ENCODE measurements at places on chromosomes 6 and 20.

DNA sequence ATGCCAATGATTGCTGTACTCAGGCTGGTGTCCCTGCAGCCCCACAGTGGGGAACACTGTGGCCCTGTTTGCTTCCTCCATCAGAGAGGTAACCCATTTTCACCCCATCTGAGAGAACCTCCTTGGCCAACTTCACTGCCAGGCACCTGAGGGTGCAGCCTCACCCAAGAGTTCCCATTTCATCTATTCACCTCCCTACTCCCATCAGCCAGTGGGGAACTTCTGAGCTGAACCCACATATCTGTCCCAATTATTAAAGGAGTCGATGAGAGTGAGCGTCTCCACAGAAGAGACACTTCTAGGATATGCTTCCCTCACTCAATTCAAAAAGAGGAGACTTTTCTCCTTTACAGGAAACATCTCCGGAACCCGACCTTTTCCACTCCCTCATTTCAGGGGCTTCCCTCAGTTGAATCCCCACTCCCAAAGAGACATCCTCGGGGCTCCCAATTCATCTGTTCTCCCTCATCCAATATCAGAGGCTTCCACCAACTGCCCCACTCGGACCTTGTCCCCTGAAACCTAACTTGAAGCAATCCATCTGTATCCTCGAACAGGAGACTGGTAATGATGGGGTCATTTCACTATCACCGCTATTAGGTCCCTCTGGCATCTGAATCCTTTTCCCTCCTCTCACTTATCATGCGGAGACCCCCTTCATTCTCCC, 988 bp downstream of the UBE2V1 start:
- H3K4me1 ChIP-seq = peaks cover 51% of the 10 kb centered on the region
- H3K27me3 ChIP-seq = no peaks in the 10 kb centered on the region
- DNase-seq = no peak

DNA sequence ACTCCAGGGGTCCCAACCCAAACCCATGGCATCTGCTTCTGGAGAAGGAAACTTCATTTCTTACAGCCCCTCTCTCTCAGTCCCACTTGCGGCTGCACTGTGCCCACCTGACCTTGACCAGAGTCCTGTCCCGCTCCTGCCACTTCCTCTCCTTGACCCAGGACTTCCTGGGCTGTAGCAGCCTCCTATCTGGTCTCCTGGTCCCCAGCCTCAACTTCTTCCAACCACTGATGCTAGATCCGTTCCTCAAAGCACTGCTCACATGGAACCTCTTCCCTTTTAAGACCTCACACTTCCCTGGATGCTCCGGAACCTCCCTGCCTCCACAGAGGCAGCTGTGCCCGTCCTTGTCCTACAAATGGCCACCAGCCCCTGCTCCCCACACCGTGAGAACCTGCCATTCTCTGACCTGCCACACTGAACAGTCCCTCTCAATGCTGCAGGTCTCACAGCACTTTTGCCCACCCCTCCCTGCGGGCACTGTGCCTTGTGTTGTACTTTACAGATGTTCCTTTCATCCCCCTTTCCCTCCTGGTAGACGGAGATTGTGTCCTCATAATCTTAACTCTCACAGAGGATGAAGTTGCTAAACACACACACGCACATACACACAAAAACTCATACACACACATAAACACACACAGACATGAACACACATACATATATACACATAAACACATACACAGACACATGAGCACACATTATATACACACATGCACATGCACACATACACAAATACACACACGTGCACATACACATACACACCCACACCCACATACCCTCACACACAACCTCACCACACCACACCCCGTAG, 59.6 kb upstream of the NXT1 start:
- H3K36me3 ChIP-seq = no peaks in the 10 kb centered on the region
- H3K4me1 ChIP-seq = no peaks in the 10 kb centered on the region
- DNase-seq = no peak
- no peak overlapping the region for H3K27ac ChIP-seq
- H3K27me3 ChIP-seq = peaks cover 80% of the 10 kb centered on the region
- H3K4me3 ChIP-seq = no peak overlapping the region

DNA sequence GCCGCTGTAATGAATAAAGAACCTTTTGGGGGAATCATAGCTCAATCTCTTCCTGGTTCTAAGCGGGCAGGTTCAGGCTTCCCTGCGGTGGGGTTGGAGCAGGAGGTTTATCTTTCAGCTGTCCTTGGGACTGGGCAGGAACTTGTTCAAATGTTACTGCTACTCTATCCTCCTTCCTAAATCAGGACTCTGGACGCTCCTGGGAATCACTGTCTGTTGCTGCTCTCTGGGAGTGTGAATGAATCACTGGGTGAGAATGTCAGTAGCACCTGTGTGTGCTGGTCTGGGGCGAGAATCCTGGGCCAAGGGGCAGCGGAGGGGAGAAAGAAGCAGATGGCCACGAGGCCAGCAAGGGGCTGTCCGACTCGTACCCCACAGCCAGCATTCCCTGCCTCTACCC, 65.4 kb upstream of the ZNFX1 start:
- H3K27ac ChIP-seq = 0 out of 2 replicates have a peak overlapping the region, but pooled peaks have one; percentile 8
- no peaks in the 10 kb centered on the region for H3K27me3 ChIP-seq
- peaks cover 7% of the 10 kb centered on the region for H3K4me1 ChIP-seq
- H3K36me3 ChIP-seq = no peaks in the 10 kb centered on the region
- DNase-seq = no peak
- H3K4me3 ChIP-seq = no peak overlapping the region

DNA sequence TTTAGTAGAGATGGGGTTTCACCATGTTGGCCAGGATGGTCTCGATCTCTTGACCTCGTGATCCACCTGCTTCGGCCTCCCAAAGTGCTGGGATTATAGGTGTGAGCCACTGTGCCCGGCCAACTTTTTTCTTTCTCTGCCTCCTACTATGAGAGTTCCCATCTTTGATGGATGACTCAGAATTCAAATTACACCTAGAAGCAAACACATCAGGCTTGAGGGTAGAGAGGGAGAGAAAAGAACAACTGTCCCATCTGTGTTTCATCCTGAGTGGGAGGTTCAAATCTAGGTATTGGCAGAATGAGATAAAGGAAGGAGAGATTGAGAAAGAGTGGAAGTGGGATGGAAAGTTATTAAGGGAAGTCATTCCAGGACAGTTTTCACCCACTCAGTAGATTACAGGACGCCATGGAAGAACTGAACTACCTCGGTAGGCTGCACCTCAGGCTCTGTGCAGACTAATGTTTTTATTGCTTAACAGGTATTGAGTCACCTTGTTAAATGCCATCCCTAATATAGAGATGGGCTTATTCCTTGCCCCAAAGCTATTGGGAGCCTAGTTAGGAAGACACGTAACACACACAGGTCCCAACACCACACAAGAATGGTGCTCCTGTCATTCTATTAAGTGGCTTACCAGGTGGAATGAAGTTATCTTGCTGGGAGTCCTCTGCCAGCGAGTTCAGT, 275.7 kb downstream of the SOX4 start:
- H3K4me3 ChIP-seq = no peak overlapping the region
- H3K36me3 ChIP-seq = no peaks in the 10 kb centered on the region
- no peaks in the 10 kb centered on the region for H3K27me3 ChIP-seq
- DNase-seq = no peak
- peaks cover 8% of the 10 kb centered on the region for H3K4me1 ChIP-seq

- no peak overlapping the region for H3K27ac ChIP-seq
- no peaks in the 10 kb centered on the region for H3K36me3 ChIP-seq
- DNase-seq = peak; percentile 31
- no peaks in the 10 kb centered on the region for H3K27me3 ChIP-seq
These were observed 338.3 kb upstream of the CHD6 start for GRCh38 chr20:41956338-41957074.

GRCh38 chr6:25875926-25876602, 2.0 kb upstream of the SLC17A3 start:
- DNase-seq = no peak
- no peaks in the 10 kb centered on the region for H3K4me1 ChIP-seq
- no peaks in the 10 kb centered on the region for H3K36me3 ChIP-seq
- H3K27ac ChIP-seq = no peak overlapping the region
- no peaks in the 10 kb centered on the region for H3K27me3 ChIP-seq
- H3K4me3 ChIP-seq = no peak overlapping the region

DNA sequence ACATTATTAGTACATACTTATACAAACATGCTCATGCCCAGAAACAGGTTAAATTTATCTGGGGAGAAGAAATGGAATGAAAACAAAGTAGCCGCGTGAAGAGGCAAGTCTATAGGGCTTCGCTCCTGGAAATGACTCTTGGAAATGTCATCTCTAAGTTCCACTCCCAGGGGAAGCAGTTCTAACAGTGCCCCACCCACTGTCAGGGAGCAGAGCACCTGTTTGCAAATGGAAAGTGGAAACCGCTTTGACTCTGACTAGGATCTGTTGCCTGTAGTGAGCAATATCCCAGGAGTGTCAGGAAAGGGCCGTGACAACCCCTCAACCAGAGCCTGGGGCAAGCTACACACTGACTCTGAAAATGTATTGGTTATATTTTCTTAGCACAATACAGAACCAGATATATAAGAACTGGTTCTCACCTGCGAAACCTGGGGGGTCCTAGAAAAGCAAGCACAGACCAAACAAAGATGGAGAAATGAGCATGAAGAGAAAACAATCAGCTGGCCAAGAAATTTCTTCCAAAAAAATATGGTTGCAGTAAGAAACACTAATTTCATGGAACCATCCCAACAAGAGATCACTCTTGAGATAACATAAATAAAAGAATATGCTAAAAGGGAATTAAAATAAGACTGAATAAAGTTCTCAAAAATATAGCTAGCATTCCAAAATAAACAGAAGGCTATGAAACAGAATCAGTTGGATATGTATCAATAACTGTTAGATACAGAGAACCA, 47.5 kb upstream of the CRISP1 start:
- H3K27me3 ChIP-seq = no peaks in the 10 kb centered on the region
- H3K27ac ChIP-seq = no peak overlapping the region
- H3K36me3 ChIP-seq = no peaks in the 10 kb centered on the region
- no peak overlapping the region for H3K4me3 ChIP-seq
- DNase-seq = no peak

DNA sequence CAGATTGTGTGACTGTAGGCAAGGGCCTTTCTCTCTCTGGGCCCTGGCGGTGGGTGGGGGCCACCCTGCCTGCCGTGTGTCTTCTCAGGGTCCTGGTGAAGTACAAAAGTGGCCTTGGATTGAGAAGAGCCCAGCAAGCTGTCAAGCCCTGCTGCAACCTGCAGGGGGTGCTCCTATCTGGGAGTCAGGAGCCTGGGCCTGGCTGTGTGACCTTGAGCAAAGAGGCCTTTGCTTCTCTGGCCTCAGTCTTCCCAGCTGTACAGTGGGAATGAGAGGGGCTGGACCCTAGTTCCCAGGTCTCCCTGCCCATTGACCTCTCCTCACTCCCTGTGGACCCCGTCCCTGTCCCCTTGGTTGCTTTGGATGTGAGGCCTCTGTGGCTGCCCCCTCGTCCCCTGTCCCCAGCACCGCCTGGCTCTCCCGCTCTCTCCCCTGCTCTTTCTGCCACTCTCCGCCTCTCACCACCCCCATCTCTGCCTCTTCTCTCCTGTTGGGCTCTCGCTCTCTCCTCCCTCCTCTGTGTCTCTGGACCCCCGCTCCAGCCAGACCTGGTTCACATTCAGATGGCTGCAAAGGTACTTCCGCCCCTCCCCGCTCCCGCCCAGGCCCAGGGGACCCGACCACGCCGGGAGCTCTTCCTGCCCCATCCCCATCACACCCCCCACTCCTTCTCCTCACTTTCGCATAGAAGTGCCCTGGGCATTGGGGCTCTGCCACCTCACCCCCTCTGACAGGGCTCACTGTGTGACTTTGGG, 46.7 kb downstream of the SRC start:
- peaks cover 8% of the 10 kb centered on the region for H3K36me3 ChIP-seq
- peaks cover 53% of the 10 kb centered on the region for H3K4me1 ChIP-seq
- peak; percentile 71 for DNase-seq
- H3K27ac ChIP-seq = no peak overlapping the region
- H3K4me3 ChIP-seq = no peak overlapping the region

- H3K27ac ChIP-seq = no peak overlapping the region
- H3K36me3 ChIP-seq = no peaks in the 10 kb centered on the region
- H3K4me3 ChIP-seq = no peak overlapping the region
- no peak for DNase-seq
These were observed 40.2 kb downstream of the CTCFL start for GRCh38 chr20:57484772-57485171.

DNA sequence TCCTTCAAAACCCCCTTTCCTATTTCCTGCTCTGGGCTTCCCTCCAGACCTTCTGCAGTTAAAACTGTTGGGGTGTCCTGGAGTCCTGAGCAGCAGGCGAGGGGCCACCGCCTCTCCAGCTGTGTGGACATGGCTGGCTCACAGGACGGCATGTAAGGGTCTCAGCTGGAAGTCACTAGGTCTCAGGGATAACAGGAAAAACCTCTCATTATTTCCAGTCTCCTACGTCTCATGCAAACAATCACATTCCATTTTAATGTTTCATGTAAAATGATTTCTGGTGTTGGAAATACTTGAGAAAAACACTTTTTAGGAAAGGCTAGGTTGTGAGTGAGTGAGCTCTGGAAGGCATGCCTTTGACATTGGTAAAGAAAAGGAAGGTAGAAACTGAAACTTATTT, 158.7 kb downstream of the SCML4 start:
- H3K27me3 ChIP-seq = no peaks in the 10 kb centered on the region
- peaks cover 19% of the 10 kb centered on the region for H3K4me1 ChIP-seq
- no peak overlapping the region for H3K4me3 ChIP-seq
- no peak overlapping the region for H3K27ac ChIP-seq
- H3K36me3 ChIP-seq = no peaks in the 10 kb centered on the region

DNA sequence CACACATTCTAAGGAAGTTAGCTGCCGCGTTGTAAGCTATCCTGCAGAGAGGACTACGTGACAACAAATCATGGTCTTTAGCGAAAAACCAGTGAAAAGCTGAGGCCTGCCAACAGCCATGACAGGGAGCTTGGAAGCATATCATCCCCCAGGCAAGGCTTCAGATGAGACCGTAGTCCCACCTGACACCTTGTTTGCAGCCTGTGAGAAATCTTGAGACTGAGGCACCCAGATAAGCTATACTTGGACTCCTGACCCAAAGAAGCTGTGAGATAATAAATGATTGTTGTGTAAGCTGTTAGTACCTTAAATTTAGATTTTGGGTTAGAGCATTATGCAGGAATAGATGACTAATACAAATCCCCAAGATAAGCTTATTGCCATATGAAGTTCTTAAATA, 45.4 kb upstream of the SENP6 start:
- H3K4me1 ChIP-seq = no peaks in the 10 kb centered on the region
- no peaks in the 10 kb centered on the region for H3K27me3 ChIP-seq
- H3K36me3 ChIP-seq = no peaks in the 10 kb centered on the region
- H3K4me3 ChIP-seq = no peak overlapping the region

GRCh38 chr6:170178561-170179477, 112.1 kb downstream of the DLL1 start:
- H3K36me3 ChIP-seq = no peaks in the 10 kb centered on the region
- H3K4me1 ChIP-seq = no peaks in the 10 kb centered on the region
- no peaks in the 10 kb centered on the region for H3K27me3 ChIP-seq
- H3K27ac ChIP-seq = no peak overlapping the region
- no peak overlapping the region for H3K4me3 ChIP-seq

GRCh38 chr6:24321538-24322162, 36.2 kb downstream of the DCDC2 start:
- H3K36me3 ChIP-seq = no peaks in the 10 kb centered on the region
- DNase-seq = no peak
- H3K4me1 ChIP-seq = no peaks in the 10 kb centered on the region
- no peaks in the 10 kb centered on the region for H3K27me3 ChIP-seq
- no peak overlapping the region for H3K4me3 ChIP-seq

GRCh38 chr6:159157431-159157830, 11.8 kb upstream of the FNDC1 start:
- H3K36me3 ChIP-seq = no peaks in the 10 kb centered on the region
- no peaks in the 10 kb centered on the region for H3K4me1 ChIP-seq
- no peak for DNase-seq
- H3K27ac ChIP-seq = no peak overlapping the region

Measured in SK-N-SH (cell line).